ENCODE measurements at places on chromosomes 13 and 19.

DNA sequence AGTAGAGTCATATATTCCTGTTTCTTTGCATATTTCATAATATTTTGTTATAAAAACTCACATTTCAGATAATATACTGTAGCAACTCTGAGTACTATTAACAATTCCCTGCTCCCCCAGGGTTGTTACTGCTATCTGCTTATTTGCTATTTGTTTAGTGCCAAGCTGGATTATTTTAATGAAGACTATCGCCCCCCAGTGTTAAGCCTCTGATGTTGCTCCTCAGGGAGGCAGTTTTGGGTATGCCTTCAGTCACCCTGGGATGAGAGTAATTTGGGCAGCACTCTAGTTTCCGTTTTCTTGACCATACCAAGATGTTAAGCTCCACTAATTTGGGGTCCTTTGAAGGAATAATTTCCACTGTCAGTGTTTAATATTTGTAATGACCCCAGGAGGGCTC lies 46.0 kb downstream of the MICU2 start:
- DNase-seq: no peak

- no peak for DNase-seq
Observed at GRCh38 chr13:45178349-45179162, 22.3 kb downstream of the KCTD4 start.

GRCh38 chr19:42254089-42254849 lies 659 bp downstream of the ERF start:
- DNase-seq: no peak

DNA sequence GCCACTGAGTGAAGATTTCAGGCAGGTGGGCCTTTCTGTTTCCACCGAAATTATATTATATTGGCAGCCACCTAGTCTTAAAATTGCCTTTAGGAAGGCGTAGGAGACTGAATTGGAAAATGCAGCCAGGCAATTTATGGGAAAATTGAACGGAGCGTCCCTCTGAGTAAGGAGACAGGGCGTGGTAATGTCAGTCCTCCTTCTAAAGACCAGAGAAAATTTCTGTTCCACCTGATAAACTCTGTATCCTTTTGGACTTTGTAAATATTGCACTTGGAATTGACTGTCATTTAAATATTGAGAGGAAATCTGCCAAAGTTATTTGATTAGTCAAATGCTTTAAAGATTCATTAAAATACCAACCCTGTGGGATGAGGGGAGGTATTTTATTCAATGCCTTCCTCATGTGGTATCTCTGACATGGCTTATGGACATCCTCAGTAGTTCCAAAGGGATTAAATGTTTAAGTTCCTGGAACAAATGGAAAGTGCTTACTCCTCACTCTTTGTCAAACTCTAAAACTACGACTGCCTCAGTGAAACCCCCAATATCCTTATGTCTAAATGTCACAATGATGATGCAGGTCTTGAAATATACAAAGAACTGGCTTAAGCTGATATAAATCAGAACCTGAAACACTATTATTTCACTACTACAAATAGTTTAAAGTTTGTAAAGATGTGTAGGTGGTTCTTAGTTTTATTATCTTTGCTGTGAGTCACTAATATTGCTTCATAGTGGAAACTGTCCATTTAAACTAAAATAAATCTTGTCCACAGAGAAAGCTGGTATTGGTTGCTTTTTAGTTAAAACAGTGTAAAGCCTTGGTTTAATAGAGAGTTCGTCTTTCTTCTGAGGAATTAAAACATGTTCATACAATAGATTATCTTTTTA lies 203.2 kb downstream of the FGF14 start:
- DNase-seq: no peak

DNA sequence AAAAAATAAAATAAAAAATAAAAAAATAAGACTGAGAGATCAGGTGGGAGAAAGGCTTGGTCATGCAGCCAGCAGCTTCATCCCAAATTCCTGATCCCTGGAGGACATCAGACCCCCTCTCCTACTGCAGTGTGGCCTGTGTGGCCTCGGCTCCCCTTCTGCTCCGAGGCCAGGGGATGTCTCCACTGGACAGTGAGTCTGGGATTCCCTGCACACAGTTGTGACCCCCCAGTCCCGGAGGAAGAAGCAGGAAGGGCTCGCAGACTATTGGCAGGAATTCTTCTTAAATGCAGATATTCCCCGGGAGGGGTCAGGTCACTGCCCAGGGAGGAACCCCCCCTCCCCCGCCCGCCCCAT lies 41.9 kb downstream of the ZNF627 start:
- DNase-seq: no peak

GRCh38 chr13:65653613-65654012 lies 1576.5 kb downstream of the PCDH9 start:
- no peak for DNase-seq

DNA sequence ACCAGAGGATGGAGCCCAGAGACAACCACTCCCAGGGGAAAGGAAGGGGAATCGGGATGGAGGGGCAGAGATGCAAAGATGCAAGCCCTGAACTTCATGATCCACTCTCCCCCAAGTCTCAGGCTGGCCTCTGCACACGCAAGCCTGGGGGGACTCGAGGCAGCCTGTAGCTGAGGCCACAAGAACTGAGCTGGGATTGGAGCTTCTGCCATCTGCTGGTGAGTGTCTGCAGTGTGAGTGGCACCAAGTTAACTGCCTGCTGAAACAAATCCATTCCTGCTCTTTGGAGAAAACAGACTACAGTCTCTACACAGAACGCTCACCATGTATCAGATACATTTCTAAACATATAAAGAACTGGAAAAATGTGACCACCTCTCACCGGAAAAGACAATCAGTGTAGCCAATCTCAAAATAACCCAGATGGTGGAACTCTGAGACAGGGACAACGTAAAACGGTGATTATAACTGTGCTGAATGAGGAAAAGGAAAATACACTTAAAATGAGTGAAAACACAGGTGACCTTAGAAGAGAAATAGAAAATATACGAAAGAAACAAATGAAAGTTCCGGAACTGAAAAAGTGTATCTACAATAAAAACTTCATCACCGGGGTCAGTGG lies 62.1 kb downstream of the KLF2 start:
- peak; percentile 23 for DNase-seq

- no peak for DNase-seq
Observed at GRCh38 chr13:46489586-46490023, 63.4 kb upstream of the LRCH1 start.

DNA sequence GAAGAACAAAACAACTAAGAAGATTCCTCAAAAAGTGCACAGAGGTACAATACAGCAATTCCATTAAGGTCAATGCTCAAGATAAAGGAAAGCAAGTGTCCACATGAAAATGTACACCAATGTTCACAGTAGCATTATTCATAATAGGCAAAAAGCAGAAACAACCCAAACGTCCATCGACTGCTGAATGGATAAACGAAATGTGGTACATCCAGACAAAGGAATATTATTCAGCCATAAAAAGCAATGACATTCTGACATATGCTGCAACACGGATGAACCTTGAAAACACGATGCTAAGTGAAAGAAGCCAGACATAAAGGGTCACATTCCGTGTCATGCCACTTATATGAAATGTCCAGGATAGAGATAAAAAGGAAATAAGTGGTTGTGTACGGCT lies 29.3 kb downstream of the SLC7A1 start:
- no peak for DNase-seq

- no peak for DNase-seq
Observed at GRCh38 chr13:66680031-66680430, 550.1 kb downstream of the PCDH9 start.

DNA sequence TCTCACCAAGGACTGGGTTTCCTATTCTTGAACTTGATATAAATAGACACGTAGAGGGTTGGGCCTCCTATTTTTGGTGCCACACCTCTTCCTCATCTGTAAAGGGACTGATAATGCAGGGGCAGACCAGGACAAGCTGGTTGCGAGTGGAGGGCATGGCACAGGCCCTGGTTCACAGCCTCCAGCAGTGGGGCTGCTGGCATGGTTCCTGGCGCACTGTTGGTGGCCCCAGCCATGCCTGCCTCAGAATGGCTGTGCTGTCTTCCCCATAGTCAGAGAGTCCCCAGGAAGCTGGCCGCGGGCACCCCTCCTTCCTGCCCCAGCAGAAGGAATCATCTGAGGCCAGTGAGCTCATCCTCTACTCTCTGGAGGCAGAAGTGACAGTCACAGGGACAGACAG lies 10.5 kb upstream of the OVOL3 start:
- DNase-seq: no peak

DNA sequence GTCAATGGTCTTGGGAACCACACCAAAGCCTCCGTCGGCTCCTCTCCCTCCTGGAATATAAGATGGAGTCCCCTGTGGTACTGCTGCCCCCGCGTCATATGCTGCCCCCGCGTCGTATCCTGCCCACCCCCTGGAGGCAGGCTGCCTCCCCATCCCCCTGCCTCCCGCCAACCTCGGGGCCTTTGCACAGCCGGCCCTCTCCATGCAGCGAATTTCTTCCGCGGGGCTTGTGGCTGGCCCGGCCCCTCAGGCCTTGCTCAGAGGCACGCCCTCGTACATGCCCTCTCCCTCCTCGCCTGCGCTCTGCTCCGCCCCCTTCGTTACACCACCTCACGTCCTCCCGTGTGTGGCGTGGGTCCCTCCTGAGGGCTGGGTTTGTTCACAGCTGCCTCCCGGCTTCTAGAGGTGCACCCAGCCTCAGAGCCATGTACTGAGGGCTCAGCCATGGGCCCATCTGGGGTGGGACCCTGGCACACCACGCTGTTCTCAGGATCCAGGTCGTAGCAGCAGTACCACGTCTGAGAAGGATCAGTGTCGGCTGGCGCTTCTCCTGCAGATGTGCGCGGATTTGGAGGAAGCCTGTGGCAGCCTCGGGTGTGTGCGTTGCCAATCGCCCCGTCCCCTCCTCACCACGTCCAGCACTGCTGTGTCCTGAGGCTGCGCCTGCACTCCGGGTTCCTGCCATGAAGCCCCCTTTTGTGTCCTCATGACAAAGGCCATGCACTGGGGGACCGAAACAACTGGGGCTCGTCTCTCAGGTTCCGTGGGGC lies 47.7 kb downstream of the MCF2L start:
- DNase-seq: no peak

- no peak for DNase-seq
Observed at GRCh38 chr19:2865334-2866100, 1.6 kb upstream of the ZNF556 start.

DNA sequence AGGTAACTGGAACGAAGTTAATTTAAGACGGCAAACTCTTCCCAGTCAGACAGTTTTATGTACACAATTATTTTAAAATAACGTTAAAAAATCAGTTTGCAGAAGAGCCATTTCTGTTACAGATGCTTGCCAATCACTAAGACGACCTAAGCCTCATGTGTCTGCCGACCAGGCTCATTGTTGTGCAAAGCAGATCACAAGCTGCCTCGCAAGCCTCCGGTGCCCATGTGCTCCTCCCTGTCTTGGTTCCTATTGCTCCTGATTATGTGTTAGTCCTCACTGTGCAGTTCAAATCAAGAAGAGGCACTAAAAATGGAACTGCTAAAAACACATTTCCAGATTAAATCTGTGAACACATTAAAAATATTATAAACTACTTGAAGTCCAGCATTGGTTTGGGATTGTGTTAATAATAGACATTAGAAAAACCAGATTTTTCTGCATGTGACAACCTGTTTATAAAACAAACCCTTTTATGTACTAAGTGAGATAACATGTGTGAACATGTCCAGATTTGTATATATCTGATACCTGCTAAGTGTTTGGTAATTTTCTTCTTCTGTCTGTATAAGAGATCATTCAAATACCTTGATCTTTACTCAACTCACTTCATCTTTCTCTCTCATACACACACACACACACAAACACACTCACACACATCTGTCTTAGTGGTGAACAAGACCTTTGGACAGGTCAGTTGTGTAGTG lies 81.9 kb upstream of the SLC15A1 start:
- no peak for DNase-seq

- DNase-seq: no peak
Observed at GRCh38 chr19:2967972-2968371, 9.4 kb upstream of the TLE6 start.

DNA sequence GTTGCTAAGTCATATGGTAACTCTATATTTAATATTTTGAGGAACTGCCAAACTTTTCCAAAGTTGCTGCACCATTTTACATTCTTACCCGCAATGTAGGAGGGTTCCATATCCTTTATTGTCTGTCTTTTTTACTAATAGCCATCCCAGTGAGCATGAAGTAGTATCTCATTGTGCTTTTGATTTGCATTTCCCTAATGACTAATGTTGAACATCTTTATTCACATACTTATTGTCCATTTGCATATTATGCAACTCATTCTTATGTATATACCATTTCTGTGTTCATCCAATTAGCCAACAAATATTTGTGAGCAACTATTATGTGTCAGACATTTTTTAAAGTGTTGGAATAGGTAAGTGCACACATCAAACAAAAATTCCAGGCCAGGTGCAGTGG lies 20.4 kb upstream of the ATP8A2 start:
- DNase-seq: no peak

DNA sequence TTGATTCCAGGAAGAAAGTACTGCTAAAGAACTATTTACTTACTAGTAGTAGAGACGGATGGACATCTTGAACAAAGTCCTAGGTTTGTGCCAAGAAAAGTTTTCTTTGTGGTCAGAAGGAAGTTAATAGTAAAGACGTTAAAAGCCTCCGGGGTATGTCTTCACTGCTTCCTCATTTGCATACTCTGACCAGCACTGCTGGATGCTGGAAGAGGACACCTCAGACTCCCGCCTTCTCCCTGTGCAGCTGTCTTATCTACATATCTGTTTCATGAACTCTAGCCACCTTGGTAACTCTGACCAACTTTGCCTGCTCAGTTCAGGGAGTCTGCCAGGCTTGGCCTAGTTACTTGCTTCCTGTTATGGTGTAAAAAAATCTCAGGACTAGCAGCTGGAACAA lies 1109.1 kb upstream of the MIR17HG start:
- no peak for DNase-seq

DNA sequence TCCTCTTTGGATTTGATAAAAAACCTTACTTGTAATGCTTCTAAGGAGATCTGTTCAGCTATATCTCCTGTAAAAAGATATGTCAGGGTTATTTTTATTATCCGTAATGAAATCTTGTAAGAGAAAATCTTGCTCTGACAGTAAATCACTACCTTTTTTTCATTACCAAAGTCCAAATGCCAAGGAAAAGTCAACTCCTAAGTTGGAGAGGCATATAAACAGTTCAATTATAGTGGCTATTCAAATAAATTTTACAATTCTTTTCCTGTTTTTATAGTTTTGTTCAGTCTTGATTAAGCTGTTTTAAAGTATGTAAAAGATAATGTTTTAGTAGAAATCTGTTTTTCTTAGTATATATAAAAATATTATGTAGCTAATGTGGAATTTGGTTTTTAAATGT lies 9.0 kb downstream of the KCTD4 start:
- DNase-seq: no peak

- no peak for DNase-seq
Observed at GRCh38 chr19:47886010-47886559, at the start of gene SULT2A1. TSS of gene SULT2A1 (minus strand) at chr19:47886315. CDS start at chr19:47886257, 58 bp downstream.
